ENCODE measurements at places on chromosomes 1 and 21.

DNA sequence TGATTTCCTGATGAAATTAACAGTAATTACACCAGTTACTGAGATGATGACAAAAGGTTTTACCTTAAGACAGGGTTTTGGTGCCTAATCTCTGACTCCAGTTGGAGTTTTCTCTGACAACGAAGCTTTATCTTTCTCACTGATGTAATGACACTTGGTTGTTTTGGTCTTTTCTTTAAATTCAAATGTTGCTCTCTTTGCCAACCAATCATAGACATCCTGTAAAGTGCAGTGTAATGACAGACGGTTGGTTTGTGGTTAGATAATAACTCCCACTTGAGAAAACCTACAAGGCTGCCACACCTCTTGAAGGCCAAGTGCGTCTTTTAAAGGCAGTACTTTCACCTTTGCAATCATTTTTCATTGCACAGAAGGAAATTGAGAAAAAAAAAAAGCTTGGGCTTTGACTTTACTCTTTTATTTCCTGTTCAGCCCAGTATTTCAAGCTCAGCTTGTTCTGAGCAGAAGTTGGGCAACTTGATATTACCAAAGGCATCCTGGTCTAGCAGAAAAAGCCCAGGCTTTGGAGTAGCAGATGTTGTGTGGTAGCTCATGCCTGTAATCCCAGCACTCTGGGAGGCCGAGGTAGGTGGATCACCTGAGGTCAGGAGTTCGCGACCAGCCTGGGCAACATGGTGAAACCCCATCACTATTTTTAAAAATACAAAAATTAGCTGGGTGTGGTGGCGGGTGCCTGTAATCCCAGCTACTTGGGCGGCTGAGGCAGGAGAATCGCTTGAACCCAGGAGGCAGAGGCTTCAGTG is 14.9 kb downstream of the PDIK1L start:
- DNase-seq, result no peak

DNA sequence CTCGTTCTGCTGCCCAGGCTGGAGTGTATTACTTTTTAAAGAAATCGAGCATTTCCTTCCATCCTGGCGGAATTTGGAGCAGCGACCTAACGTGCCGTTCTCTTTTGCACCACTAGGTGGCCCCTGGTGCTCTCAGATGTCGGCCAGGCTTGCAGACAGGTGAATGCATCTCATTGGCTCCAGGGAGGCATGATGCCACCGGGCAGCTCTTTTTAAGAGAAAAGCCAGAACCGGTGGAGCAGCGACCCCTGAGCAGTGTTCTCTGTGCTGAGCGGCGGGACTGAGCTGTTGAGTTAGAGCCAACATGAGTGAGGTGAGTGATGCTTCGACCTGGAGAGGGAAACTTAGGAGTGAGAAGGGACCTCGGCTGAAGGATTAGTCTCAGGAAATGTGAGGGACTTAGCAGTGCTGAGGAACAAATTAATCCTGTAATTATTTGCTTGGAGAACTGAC is at the start of gene PCP4:
Gene PCP4 (plus strand): TSS at position 241 of the 453 bp plus-strand sequence. CDS start 64 bp downstream, at position 305.
- DNase-seq, result peak; percentile 24

DNA sequence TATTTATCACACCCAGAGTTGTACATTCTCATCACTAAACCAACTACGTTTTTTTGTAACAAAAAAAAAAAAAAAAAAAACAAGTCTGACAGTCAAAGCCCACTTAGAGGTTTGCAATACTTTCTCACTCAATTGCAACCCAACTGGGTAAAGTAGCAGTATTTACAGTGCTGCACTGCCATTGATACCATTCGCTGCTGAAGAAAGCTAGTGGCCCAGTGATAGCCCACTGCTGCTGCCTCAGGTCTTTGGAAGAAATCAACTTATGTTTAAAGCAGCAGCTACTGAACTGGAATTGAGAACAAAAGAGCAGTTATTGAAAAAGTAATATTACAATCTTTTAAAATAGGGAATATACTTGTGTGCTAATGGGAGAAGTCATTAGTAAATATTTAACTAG is 2.7 kb downstream of the HNRNPU start:
- no peak for DNase-seq

DNA sequence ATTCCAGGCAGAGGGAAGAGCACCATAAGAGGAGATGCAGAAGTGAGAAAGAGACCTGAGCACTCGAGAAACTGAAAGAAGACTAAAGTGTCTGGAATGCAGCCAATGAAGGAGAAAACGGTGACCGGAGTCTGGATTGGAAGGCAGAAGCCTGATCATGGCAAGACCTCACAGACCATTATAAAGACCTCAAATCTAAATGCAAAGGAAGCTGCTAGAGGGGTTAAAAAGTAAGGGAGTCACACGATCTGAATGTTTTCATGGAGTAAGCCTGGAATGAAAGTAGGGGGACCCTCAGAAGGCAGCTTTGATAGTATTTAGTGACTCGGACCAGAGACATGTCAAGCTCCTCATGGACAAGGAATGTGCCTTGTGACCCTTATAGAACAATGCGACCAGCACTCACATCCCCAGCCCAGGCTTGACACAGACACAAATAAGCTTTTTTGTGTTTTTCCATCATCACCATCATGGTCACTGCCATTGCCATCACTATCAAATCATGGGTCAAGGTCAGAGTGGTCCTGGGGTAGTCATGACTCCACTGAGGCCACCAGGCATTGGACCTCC is 183.6 kb downstream of the SEC16B start:
- no peak for DNase-seq

GRCh38 chr1:201714542-201715329 is 114.2 kb upstream of the IPO9 start:
- no peak for DNase-seq

DNA sequence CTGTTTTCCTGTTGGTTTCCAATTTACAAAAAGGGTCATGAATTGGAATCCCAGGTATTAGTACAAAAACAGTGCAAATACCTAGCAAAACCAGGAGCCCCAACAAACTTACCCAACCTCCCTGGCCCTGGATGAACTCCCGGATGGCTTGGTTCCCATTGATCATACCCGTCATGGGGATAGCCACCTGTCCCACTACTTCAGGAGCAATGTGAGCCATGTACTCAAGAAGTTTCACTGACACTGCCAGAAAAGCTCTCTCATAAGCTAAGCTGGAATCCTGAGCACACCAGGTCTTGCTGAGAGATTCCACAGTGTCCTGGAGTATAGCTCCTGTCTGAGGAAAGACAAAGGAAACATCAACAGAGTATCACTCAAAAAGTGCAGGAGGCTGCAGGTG is 5.7 kb downstream of the BCL2L15 start:
- DNase-seq, result no peak

- no peak for DNase-seq
These were observed 299.3 kb upstream of the VAMP3 start for GRCh38 chr1:7471836-7472235.

DNA sequence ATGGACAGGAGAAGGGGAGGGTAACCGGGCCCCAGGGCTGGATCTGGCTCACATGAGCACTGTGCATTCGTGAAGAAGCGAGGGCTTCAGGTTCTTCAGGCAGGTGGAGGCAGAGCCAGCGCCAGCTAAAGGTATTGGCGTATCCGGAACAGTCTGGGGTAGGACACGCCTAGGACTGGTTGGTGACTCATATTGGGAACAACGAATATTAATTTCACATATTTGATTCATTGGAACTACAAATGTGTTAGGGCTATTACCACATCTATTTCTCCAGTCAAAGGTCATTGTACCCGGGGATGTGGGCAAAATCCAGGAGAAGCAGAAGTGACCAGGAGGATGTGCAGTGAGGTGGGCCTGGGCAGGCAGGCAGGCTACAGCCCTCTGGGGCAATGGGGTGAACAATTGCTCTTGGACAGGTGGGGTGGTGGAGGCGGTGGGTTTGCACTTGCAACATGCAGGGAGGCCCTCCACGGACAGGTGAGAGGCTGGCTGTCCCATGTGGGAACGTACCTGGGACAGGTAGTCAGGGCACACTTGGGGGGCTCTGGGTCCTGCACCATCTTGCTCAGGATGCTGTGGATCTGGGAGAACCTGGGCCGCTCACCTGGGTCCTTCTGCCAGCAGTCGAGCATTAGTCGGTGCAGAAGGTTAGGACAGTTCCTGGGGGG is 26.7 kb downstream of the CDCA8 start:
- DNase-seq, result no peak

GRCh38 chr1:69499203-69499803 is 68.4 kb upstream of the LRRC7 start:
- DNase-seq, result no peak

- no peak for DNase-seq
These were observed 143.9 kb downstream of the CLIC6 start for GRCh38 chr21:34812504-34813265.

GRCh38 chr1:16080422-16081150 is 7.1 kb upstream of the FAM131C start:
- DNase-seq, result no peak

DNA sequence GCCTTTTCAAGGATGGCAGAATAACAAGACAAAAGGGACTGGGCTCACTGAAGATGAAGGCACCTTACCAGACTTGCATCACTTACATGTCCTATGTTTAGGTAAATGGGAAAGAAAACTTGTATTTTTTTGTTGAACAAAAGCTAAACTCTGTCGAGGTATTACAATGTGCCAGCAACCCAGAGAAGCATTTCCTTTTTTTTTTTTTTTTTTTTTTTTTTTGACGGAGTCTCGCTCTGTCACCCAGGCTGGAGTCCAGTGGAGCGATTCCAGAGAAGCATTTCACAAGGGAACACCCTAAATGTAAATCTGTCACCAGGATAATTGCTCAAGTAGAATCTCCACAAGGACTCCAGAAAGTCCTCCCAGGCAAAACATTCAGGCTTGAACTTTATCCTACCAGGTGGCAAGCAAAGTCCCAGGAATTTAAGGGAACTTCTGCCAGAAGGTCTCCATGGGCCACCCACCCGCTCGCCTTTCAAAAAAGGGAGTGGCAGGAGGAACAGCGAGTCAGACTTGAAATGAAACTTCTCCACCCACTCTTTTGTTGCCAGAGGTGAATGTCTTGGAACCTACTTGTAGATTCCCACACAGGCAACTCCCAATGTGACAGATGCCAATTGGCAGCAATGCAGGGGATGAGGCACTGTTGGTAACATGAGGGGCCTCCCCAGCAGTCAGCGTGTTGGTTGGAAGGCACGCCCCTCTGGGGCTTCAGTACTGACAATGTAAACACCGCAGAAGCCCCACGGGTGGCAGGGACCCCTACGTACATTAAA is 125.0 kb downstream of the TIAM1 start:
- DNase-seq, result no peak

DNA sequence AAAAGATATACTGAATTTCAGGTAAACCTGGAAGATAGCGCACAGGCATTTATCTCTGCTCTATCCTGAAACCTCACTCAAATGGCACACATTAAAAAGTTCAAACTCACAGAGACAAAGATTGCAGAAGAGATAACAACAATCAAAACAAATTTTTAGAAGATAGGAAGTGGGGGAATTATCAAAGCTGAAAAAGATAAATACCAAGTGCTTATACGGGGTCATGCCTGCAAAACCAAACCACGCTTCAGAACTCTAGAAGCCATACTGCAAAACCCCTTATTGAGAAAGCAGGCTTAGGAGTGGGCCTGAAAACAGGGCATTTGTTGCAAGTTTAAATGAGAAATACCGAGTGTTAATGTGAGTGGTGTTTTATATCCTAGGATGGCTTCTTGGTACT is 76.8 kb downstream of the BARHL2 start:
- DNase-seq, result no peak

- no peak for DNase-seq
These were observed 6.7 kb downstream of the GORAB start for GRCh38 chr1:170538687-170539086.

- DNase-seq, result no peak
These were observed 3.7 kb downstream of the ATP1B1 start for GRCh38 chr1:169110236-169110635.

GRCh38 chr1:150151291-150152181 is 1.8 kb downstream of the PLEKHO1 start:
- DNase-seq, result peak; percentile 43

- DNase-seq, result no peak
These were observed 1.4 kb downstream of the DSCAM start for GRCh38 chr21:40845441-40845995.

- no peak for DNase-seq
These were observed at the start of gene PEAR1 for GRCh38 chr1:156893048-156893953. Gene PEAR1, plus strand, starts transcription at chr1:156893718. Its CDS starts 10,209 bp downstream, at chr1:156903927.

- no peak for DNase-seq
These were observed 107.2 kb downstream of the C1orf21 start for GRCh38 chr1:184493987-184494388.

GRCh38 chr21:25324666-25325065 is 282.6 kb downstream of the MRPL39 start:
- DNase-seq, result no peak

DNA sequence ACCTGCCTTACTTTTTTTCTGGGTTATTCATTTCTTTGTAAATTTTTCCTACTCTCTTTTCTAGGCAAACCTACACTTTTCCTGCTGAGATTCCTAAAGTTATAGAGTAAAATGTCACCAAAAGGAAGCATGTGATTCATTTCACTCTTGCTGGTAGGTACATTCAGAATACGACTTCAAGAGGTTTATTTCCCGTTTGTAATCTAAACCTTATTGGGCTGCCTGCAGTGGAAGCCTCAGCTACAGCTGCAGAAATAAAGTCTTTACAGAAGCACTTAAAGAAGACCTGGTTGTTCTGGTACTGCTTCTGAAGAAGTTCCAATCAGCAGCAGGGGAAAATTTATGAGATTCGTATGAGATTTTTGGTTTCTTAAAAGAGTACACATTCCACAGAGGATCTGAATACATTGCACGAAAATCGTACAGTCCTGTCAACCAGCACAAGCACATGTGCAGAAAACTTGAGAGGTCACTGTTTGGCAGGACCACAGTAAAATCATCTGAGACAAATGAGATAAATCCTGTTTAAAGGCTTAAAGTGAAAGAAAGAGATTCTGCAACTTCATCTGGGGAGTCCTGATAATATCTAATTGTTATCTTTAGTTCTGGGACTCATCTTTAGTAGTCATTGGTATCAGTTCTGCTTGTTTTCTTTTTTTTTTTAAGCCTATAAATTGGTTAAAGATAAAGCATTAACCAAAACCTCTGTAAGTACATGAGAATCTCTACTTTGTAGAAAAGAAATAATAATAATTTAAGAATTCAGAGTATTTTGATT is 109.9 kb upstream of the ADGRL2 start:
- no peak for DNase-seq

DNA sequence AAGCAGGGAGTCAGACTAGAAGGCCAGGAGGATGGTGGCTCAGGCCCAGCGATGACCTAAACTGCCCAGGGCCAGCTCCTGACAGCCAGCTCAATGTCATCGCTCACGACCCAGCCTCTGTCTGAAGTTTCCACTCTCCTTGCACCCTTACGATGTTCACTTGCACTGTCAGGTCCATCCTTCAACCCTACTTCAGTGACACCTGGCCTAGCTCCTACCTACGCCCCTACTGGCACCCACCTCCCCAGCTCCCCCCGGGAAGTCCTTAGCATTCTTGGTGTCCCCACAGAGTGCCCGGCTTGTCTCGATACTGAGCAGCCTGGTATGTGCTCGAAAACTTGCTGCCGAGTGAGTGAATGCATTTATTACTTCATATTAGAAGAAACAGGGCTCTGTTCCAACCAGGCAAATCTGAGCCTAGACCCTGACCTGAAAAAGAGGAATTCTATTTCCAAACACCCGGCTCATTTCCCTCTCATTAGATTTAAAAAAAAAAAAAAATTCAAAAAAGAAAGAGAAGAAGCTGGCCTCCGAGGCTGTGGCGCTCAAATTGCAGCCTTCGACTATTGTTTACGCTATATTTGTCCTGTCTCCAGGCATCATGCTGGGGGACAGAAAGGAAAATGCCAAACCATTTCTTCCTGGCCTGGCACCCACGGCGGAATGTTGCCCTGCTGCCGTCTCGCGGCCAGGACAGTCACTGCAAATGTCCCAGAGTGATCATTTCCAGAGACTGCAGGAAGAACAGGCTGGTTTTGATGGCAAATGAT is 29.8 kb upstream of the LRRC38 start:
- no peak for DNase-seq
